ENCODE measurements at places on chromosomes 2 and 18.

- no peak for DNase-seq
Measured at GRCh38 chr2:6676241-6676640, 189.5 kb downstream of the CMPK2 start.

DNA sequence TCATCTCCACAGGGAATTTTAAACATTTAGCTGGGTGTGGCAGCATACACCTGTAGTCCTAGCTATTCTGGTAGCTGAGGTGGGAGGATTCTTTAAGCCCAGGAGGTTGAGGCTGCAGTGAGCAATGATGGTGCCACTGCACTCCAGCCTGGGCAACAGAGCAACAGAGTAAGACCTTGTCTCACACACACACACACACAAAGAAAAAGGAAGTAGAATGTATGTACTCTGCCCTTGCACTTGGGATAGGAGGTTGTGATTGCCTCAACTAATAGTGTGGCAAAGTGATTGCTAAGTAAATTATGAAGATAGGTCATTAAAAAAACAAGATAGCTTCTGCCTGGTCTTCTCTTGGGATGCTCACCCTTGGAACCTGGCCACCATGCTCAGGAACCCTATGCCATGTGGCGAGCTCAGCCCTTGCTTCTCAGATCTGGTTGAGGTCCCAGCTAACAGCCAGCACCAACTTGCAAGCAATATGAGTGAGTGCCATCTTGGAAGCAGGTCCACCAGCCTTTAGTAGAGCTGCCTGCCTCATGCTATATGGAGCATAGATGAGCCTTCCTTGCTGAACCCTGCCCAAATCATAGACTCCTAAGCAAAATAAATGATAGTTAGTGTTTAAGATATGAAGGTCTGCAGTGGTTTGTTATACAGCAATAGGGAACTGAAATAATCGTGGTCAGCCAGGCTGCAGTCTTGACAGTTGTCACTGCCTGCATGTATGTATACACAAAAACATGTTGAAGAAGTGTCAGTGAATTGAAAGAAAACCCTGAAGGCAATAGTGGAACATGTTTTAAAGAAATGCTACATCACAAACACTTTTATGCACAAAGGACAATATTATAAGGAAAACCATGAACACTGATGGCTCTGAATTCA lies 30.1 kb upstream of the PNO1 start:
- no peak for DNase-seq

- peak; percentile 11 for DNase-seq
Measured at GRCh38 chr2:109260886-109261700, 132.1 kb downstream of the SH3RF3 start.

DNA sequence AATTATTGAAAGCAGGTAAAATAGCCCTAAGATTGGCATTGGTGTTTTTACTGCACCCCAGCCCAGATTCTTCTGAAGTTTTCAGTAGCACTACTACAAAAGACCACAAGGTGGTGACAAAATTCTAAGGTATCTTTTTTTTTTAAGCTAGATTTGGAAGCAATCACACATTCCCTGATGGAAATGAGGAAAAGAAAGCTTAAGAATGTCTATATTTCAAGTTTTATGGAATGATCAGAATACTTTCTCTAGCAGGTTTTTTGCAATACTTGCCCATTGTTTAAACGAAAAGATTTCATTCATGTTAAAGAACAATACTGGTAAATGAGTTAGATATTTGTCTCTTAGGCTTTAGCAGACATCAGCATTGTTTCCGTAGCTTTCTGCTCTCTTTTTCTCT lies 32.1 kb upstream of the ZNF638 start:
- DNase-seq = no peak

DNA sequence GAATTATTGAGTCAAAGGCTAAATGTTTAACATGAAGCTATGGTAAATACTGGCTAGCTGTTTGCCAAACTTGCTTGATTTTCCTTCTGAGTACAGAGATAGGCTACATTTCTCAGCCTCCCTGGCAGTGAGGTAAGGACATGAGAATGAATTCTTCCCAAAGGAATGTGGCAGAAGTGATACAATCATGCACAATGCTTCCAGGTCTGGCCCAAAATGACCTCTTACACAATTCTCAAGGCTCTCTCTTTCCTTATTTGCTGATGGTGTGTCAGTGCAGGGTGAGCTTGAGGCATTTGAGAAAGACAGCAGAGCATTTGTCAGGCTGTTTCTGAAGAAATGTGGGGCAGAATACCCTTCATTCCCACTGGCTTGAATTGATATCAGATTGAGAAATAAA lies 95.6 kb upstream of the NABP1 start:
- DNase-seq = peak; percentile 51

DNA sequence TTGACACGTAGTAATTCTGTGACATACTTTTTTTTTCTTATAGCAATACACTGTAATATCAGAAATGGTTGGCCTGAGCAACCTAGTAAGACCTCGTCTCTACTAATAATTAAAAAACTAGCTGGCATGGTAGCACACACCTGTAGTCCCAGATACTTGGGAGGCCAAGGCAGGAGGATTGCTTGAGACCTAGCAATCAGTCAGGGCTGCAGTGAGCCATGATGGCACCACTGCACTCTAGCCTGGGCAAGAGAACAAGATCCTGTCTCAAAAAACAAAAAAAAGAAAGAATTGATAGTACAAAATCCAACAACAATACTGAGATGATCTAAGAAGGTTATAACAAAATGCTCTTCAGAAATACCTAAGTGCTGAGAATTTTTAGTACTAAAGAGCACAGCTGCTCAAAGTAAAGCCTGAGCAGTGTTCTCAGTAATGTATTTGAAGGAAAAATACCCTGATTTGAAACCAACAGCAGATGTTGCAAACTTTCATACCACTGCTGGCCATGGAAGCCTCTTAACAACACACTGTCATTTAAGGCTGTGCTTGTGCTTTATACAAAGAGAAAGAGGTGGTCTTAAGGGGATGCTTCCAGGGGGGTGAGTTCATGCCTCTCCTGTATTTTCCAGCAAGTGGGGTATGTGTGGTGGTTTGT lies 132.6 kb upstream of the CDCA7 start:
- no peak for DNase-seq

- DNase-seq = no peak
Measured at GRCh38 chr2:69175790-69176715, 163.1 kb downstream of the ANTXR1 start.

- no peak for DNase-seq
Measured at GRCh38 chr2:20167356-20167755, 57.6 kb downstream of the SDC1 start.

GRCh38 chr2:96817882-96818281 lies 1.8 kb downstream of the CNNM3 start:
- DNase-seq = no peak

DNA sequence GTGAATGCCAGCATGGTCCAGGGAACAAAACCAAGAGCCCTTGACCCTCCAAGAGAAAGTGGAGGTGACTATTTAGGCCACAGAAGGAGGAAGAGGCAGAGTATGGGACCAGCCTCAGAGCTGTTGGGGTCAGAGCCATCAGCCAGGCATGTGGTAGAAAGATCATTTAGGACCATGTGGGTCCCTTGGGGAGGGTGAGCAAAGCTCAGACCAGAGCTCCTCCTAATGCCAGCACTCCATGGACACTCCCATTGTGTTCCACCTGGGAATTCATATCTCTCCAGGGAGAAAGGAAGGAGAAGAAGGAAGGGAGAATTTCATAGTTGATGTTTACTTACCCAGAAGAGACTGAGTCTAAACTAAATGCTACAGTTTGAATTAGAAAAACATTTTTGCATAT lies 73.2 kb downstream of the CYBRD1 start:
- no peak for DNase-seq

DNA sequence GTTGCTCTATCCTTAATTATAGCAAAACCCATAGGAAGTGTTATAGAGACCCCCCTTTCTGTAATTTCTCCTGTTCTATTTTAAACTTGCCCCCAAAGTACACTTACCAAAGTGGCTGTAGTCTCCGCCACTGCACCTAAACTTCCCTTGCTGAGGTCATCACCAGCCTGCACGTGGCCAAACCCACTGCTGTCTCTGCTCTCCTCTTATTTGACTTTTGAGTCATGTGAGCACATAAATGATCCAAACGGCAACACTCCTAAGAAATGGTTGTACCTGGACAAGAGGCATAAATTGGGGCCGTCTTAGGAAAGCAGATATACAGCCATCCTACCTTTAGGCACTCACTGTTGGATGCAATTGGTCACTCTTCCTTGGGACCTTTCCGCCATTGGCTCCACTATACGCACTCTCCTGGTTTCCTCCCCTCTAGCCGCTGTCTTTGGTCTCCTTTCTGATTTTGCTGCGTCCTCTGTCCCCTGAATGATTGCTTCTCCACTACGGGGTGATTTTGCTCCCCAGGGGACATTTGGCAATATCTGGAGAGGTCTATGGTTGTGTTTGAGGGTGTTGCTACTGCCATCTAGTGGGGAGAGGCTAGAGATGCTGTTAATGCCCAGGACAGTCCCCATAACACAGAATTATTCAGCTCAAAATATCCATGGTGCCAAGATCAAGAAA lies 19.2 kb upstream of the IL36G start:
- no peak for DNase-seq

DNA sequence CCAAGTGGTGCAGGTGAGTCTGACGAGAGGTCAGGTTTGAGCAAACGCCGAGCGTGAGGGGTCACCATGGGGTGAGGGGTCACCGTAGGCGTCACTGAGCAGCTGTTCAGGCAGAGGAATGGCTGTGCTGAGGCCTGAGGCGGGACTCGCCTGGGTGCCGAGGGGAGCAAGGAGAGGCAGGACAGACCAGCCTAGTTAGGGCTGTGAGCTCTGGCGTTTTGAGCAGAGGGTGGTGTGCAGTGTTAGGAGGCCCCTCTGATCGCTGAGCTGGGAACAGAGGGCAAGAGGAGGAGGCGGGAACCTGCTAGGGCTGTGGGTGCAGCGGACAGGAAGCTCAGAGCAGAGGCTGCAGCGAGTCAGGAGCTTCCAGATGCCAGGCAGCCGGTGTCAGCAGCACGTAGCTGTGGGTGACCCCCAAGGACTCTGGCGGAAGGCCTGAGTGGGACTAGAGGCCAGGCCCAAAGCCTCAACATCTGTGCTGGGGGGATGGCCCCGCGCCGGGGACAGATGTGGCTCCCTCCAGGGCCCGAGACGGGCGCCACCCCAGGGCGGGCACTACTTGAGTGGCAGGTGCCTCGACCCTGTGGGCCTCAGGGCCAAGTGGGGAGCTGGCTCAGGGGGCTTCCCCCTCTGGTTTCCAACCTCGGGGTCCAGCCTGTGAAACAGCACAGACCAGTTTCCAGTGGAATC lies 55.7 kb downstream of the KCNG2 start:
- DNase-seq = no peak

- DNase-seq = no peak
Measured at GRCh38 chr2:59339837-59340207, 1098.7 kb upstream of the FANCL start.

- DNase-seq = no peak
Measured at GRCh38 chr2:157480182-157480961, 36.5 kb upstream of the CYTIP start.

GRCh38 chr2:235082578-235083338 lies 130.9 kb downstream of the SH3BP4 start:
- no peak for DNase-seq

- no peak for DNase-seq
Measured at GRCh38 chr2:118817469-118817868, 30.0 kb downstream of the EN1 start.

GRCh38 chr2:88127888-88128653 lies at the start of gene FABP1:
TSS of gene FABP1 (minus strand) at chr2:88128062. CDS start at chr2:88128017, 45 bp downstream.
- DNase-seq = no peak

GRCh38 chr2:149616681-149617456 lies 29.3 kb upstream of the MMADHC start:
- no peak for DNase-seq

- DNase-seq = no peak
Measured at GRCh38 chr18:22446325-22446724, 28.6 kb upstream of the CTAGE1 start.

GRCh38 chr2:203988500-203989260 lies 52.1 kb downstream of the ICOS start:
- DNase-seq = no peak

- no peak for DNase-seq
Measured at GRCh38 chr2:43171789-43172188, 54.6 kb downstream of the ZFP36L2 start.

- DNase-seq = no peak
Measured at GRCh38 chr2:218437969-218438368, 19.0 kb downstream of the VIL1 start.

- DNase-seq = no peak
Measured at GRCh38 chr2:41993435-41993925, 54.3 kb upstream of the PKDCC start.

DNA sequence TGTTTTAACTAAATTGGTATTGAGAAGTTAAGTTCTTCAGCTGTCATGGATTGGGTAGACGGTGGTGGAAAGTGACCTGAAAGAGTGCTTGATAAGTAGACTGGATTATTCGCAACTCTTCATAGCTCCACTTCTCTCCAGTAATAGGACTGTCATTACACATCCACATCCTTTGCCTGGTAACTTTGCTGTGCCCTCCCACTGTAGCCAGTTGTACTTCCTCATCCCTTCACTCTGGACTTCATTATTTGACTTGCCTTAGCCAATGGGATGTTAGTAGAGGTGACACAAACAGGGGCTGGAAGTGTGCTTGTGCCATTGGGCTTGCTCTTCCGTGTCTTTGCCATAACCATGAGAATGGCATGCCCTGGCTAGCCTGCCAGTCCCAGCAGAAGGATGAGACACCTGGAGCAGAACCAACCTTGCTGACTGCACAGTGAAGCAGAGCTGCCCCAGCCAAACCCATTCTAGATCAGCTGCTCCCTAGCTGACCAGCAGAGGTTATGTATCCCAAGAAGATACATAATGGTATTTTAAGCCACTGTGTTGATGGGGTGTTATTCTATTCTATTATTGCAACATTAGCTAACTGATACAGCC lies 16.9 kb downstream of the QPCT start:
- no peak for DNase-seq

- DNase-seq = no peak
Measured at GRCh38 chr2:240508832-240509545, 48.8 kb downstream of the ANKMY1 start.

- no peak for DNase-seq
Measured at GRCh38 chr2:168723275-168723899, 79.0 kb upstream of the NOSTRIN start.

DNA sequence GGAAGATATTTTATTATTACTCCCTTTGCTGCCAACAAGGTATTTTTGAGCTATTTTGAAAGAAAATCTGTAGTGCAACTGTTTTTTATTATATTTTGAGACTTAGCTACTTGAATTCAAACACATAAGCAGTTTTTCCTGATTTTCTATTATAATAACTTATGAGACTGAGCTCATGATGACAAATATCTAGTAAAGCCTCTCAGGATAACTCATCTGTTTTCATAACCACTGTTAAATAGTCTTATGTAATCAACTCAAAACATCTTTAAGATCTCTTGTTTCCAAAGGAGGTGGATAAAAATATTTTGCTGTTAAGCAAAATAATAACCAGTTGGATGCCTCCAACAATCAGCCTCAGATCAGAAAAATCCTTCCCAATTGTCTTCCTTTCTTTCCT lies 21.9 kb upstream of the PPP1CB start:
- no peak for DNase-seq
